Kidney tubule cell (primary cell): ENCODE measurements at places on chromosomes 3 and 15.

GRCh38 chr3:8743021-8743601, 9.5 kb downstream of the CAV3 start:
- DNase-seq = peak; percentile 24

DNA sequence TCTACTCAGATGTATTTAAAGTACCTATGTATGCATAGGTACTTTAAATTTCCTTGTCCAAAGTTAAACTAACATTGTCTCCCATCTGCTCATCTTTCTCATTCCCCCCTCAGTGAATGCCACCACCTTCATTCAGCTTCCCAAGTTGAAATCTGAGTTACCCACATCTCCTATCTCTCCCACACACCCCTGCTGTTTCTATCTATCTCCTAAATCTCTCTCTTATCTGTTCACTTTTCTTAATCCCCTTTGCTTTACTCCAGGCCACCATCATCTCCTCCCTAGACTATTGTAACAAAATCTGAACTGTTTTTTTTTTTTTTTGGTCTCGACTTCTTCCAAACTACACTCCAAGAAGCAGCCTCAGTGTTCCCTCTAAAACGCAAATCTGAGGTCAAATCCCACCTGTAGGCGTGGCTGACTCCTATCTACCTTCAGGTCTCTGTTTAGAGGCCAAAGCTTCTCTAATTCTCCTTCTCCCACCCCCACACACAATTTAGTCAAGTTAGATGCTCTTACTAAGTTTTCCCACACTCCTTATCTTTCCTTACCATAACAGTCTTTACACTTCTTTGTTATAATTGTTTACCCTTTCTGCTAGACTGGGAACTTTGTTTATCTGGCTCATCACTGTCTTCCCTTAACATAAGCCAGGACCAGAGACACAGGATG, 3.5 kb upstream of the NEO1 start:
- DNase-seq = no peak

- DNase-seq = no peak
Measured at GRCh38 chr15:77162872-77163633, 92.1 kb upstream of the TSPAN3 start.

GRCh38 chr3:182711853-182712252, 81.5 kb upstream of the ATP11B start:
- peak; percentile 29 for DNase-seq

DNA sequence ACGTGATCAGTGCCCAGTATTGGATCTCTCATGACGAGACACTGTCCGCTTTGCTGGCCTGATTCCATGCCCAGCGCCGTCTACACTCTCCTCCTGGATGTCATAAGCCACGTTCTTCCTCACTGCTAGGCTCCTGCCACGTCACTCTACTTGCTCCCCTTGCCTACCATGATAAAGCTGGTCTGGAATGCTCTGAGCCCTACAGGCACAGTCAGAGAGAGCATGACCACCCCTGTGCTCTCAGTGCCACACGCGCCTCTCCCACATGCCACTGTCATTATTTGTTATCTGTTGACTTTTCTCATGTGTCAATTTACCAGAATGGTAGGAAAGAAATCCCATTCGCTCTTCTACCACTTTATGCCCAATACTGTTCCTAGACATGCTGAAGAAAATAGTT, 148.6 kb downstream of the ANO10 start:
- DNase-seq = no peak

DNA sequence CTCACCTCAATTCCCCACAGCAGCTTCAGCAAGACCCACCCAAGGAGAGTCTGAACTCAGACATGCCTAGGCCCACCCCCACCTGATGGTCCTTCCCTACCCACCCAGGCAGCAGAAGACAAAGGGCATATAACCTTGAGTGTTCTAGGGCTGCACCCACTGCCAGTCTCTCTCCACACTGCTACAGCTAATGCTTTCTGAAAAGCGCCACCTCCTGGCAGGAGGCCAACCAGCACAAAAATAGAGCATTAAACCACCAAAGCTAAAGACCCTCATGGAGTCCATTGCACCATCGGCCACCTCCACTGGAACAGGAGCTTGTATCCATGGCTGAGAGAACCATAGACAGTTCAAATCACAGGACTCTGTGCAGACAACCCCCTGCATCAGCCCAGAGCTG, 11.3 kb upstream of the RPL39L start:
- DNase-seq = peak; percentile 25

DNA sequence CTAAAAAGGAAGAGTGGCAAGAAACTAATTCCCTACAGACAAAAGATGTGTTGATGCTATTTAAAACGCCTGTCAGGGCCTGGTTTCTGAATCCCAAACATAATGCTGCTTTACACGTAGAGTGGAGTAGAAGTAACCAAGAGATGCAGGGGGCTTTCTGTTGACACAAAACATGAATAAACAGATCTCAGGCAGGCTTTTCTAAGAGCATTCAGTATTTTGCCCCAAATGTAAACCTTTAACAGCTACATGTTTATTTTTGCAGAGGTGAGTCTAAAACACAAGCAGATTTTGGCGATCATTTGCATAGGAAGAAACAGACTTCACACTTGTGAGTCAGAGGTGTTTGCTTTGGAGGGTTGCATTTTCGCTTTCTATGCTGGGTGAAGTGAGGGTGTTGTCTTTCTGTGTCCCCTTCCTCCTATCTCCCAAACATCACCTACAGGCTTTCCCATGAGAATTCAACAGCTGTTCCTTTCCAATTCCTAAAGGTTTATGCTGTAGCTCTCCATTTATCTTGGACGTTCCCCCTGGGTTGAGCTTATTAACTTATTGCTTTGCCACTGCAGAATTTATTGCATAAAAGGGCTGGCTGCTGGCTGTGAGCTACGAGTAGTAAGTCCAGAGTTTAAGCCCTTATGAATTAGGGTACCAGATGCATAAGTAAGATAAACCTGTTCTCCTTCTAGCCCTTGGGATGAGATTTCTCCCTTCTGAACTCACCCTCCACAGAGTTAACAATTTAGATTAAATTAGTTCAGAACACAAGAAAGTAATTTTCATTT, 156.7 kb downstream of the DIPK2A start:
- no peak for DNase-seq

- DNase-seq = no peak
Measured at GRCh38 chr3:112351823-112352222, 18.9 kb downstream of the CD200 start.

GRCh38 chr3:3084890-3085289, 25.3 kb downstream of the IL5RA start:
- DNase-seq = no peak

GRCh38 chr3:12345141-12345561, 56.3 kb downstream of the PPARG start:
- peak; percentile 79 for DNase-seq

DNA sequence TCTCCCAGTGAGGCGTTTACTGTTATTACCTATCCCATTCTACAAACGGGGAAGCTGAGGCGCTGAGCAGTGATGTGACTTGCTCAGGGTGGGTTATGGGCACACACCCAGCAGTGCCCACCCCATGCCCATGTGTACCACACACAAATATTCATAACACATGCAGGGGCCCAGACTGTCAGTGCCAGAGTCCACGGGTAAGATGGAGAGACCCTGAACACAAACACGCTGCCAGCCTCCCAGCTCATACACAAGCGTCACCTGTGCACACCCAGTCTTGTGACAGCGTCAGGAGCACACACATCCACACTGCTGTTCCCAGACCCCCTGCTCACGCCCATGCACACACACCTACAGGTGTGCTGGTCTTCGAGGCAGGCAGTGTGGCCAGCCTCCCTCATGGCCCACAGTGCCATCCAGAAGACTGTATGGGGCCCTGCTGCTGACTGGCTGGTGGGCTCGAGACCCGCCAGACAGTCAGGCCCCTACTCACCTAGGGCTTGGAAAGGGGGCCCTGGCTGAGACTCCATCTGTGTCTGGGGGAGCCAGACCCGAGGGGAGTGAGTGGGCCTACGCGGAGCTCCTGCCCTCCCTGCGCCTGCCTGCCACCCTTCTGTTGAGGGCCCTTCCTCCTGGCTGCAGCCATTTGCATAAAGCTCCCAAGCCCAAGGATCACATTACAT, 39.4 kb downstream of the DNAJB8 start:
- no peak for DNase-seq

DNA sequence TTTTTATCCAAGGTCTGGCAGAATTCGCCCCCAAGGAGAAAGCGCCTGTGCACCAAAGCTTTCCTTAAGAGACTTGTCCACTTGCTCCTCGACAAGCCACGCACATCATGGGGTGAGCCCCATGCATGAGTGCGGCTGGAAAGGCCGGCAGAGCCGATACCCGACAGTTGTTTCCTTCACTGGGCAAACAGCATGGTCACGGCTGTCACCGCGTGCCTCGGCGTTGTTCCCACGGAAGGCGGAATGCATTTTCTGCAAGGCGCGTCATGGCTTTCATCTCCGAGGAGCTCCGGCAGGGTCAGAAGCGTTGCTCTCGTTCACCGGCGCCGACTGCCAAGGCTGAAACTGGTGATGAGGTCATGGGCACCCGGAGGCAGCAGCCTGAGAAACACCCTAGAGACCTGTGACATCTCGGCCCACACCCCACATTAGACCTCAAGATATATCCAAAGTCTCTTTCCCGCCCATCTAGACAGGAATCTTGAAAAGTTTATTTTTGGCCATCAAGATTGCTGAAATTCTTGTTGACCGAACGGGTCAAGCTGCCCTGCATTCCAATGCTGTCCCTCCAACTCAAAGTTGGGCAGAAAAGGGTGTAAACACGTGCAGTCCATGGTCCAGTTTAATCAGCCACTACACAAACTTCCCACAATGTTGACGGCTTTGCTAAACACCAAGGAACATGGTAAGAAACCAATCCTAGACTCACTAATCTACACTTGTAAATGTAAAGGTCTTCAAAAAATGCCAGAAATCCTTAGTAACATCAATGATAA, 604 bp upstream of the TJP1 start:
- DNase-seq = peak; percentile 89
